ENCODE measurements at places on chromosomes 4 and X.

- no peak for DNase-seq
Observed at GRCh38 chrX:76550016-76550415, 122.5 kb downstream of the MAGEE1 start.

DNA sequence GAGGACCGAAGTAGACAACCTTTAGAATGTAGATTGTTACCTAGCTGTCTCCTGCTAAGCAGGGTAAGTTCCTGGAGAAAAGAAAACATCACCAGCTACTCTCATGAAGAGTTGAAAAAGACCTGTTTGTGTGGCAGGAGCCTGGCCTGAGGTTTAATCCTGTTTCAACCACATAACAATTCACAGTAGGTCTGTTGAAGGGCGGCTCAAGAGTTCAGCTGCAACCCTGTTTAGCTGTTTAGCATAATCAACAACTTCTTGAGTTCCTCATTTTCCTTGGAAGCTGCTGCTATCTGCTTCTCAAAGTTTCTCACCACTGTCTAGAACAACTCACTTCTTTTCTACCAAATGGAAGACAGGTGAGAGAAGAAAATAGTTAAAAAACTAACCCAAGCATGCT is 170.4 kb upstream of the TET2 start:
- DNase-seq = peak; percentile 6

GRCh38 chr4:87066403-87067123 is 131.8 kb downstream of the AFF1 start:
- DNase-seq = no peak

GRCh38 chrX:120522820-120523219 is 37.9 kb downstream of the CUL4B start:
- no peak for DNase-seq

DNA sequence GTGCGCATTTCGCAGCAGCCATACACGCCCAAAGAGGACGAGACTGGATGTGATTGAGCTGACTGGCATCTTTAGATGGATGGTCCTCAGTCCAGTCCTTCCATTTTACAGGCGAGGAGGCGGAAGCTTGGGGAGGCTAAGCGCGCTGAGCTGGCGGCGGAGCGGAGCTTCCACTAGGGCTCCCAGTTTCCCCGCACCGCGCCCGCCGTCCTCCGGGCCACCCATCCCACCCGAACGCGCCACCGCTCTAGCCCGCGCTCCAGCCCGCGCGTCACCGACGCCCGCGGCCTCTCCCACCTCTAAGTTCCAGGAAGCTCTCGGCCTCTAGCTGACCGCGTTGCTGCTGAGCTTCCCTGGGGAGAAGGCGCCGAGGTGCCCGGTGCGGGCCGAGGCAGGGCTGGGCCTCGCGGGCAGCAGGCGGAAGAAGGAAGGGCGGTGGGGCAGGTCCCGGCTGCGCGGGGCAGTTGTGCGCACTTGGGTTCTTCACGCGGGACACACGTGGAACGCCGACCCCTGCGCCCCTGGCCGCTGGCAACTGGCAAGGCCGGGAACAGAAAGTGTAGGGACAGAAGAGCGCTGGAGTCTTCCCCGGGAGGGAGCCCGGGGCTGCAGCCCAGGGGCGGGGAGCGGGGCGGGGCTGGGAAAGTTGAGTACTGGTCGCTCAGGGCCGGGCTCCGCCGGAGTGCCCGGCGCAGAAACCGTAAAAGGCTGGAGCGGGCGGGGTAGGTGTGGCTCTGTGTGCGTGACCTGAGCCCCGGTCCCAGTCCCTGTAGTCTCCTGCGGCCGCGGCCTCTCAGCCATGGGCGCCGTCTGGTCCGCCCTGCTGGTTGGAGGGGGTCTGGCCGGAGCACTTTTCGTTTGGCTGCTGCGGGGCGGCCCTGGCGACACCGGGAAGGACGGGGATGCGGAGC is at the start of gene STBD1:
Gene STBD1, plus strand, starts transcription at position 763 of the 911 bp plus-strand sequence. Its CDS starts 37 bp downstream, at position 800.
- DNase-seq = peak; percentile 82

DNA sequence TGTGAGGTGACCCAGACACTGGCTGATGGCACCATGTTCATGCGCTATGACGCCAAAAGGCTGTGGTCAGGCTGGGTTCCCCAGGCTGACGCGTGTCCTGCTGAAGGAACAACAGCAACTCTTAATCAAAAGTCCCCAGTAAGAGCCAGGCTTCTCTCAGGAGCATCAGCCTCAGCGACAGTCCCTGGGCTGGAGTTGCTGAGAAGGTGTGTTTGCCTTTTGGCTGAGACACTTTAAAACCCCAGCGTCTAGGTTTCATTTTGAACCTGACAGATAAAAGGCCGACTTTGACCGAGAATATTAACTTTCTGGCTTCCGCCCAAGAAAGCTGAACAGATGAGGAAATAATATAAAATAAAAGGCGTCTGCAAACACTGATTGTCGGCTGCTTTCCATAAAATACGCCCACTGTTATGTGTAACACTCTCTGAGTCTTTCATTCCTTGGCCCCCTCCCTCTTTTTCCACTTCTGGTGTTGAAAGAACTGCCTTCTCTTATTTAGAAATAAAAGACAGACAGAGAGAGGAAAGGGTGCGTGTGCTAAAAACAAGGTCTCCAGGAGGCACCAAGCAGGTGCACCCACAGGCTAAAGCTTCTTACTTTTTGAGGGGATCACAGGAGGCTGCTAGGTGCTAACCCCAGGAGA is 373.6 kb downstream of the MID1IP1 start:
- DNase-seq = no peak

DNA sequence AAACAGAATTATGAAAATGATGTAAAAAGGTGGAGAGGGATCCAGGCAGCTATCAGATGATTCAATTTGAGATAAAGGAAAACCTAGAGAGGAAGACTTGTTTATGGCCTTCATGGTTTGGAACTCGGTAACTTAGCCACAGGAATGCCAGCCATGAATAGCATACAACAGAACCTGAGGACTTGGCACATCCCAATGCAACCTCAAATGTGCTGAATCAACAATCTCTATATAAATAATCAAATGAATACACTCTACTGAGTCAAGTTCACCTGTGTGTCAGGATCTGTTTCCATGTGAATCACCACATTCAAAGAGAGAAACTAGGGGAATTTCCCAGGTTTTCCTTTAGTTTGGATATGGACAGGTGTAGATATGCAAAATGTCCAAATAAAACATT is 86.9 kb downstream of the MBNL3 start:
- no peak for DNase-seq

DNA sequence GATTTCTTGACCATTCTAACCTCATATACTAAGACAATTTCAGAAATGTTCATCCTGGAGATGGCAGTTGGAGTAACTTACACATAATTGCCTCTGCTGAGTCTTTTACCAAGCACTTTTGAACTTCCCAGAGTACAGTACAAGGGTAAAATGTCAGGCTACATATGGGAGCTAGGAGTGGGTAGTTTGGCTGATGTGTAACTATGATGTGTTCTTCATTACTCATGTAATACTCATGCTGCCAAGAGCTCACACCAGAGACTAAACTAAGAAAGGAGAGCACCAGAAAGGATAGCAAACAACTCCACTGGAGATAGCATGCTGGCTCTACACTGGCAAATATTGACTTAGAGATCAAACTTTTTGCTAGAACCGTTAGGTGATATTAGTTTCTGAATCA is 194.0 kb downstream of the PDGFRA start:
- no peak for DNase-seq

DNA sequence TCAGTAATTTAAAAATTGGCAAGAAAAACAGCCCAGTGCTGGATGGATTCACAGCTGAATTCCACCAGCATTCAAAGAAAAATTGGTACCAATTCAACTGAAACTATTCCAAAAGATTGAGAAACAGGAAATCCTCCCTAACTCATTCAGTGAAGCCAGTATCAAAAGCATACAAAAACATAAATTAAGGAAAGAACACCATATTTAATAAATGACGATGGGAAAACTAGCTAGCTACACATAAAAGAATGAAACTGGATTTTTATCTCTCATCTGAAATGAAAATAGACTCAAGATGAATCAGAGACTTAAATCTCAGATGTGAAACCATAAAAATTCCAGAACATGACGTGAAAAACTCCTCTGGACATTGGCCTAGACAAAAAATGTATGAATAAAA is 516.8 kb upstream of the SPANXN1 start:
- no peak for DNase-seq
